ENCODE measurements at places on chromosomes 7 and 10.

GRCh38 chr10:84179059-84179710, 5.6 kb downstream of the GPR15LG start:
- DNase-seq = no peak

DNA sequence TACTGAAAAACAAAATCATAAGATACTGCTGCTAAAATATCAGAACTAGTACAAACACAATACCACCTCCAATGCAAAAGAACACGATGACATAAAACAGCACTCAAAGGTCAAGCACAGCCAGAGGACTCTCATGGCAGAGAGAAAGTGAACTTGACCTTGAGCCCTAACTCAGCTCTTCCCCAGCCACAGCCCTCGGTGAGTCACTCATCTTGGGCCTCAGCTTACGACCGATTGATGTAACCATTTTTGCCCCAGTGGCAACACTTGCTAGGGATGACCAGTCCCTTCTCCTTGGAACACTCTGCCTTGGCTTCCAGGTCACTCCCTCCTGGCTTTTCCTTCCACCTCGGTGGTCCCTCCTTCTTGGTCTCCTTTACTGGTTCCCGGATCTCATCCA, 77.8 kb downstream of the JAZF1 start:
- peak; percentile 69 for DNase-seq

DNA sequence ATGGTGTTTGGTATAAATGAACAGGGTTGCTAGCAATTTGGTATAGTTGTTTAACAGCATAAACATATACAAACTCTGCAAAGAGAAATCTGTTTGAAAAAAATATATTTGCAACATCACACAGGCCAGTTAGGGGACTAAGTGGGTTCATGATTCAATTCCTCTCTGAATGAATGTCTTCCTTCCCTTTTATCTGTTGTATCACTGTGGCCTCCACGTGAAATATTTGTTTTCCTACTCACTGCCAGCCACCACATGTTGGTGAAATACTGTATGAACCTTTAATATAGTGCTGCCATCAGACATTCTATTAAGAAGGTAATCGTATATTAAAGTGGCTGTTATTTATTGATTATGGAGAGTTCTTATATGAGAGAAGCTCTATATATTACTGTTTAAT, 157.0 kb downstream of the ARID5B start:
- DNase-seq = no peak

- DNase-seq = no peak
Observed at GRCh38 chr10:71131508-71132088, 80.8 kb upstream of the UNC5B start.

- no peak for DNase-seq
Observed at GRCh38 chr10:128008521-128009250, 101.8 kb downstream of the PTPRE start.

DNA sequence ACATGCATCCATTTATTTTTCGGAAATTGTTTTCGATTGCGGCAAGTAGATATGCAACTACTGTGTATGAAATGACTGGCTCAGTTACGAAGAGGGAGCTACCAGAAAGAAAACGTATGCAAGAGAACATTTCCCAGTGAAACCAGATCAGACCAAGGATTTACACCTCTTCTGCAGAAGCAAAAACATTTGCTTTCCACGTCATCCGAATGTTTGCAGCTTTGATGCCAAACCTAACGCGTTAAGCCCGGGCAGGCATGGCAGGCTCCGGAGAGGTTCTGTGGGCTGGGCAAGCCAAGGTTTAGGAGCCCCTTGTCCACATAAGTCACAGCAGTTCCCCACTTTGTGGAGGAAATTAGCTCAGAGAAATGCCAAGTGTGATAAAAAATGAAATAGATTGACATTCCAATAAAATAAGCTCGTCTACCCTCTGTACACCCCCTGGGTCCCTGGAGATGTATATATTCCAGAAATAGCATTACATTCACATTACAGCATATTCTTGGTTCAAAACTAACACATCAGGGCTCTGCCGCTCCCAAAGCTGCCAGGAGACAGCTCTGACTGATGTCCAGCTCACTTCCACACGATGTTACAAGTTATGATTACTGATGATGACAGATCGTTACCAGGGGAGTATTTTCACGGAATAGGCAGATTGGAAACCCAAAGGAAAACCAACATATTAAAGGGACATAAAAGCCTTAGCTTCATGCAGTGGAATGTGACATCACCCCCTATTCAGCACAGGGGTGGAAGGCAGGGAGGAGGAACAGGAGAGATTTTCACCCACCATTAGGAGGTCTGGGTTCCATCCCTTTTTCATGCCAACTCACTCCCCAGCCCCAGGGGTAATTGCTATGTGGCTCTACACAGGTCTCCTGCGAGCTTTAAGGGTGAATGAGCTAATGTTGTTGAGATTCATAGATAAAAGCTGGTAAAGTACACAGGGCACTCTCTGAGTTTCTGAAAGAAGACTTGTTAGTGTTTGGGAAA, 81.5 kb downstream of the LYZL1 start:
- DNase-seq = no peak

DNA sequence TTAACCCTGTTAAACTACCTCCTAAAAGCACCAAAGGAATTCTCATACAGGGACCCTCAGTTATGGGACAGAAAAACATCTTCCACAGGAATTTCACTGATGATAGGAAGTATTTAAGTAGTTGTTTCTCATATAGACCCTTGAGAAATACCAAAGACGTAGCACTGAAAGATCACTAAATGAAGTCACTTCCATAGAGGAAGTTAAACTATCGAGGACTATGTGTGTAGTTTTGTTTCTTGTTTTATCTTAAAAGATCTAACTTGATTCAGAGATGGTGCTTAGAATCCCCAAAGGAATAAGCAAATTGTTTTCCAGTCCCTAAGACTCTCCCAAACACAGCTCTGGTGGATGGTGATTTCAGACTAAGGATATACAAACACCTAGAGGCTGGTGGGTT, 94.8 kb upstream of the AFAP1L2 start:
- no peak for DNase-seq

- DNase-seq = no peak
Observed at GRCh38 chr10:78442836-78443550, 409.3 kb downstream of the RPS24 start.

DNA sequence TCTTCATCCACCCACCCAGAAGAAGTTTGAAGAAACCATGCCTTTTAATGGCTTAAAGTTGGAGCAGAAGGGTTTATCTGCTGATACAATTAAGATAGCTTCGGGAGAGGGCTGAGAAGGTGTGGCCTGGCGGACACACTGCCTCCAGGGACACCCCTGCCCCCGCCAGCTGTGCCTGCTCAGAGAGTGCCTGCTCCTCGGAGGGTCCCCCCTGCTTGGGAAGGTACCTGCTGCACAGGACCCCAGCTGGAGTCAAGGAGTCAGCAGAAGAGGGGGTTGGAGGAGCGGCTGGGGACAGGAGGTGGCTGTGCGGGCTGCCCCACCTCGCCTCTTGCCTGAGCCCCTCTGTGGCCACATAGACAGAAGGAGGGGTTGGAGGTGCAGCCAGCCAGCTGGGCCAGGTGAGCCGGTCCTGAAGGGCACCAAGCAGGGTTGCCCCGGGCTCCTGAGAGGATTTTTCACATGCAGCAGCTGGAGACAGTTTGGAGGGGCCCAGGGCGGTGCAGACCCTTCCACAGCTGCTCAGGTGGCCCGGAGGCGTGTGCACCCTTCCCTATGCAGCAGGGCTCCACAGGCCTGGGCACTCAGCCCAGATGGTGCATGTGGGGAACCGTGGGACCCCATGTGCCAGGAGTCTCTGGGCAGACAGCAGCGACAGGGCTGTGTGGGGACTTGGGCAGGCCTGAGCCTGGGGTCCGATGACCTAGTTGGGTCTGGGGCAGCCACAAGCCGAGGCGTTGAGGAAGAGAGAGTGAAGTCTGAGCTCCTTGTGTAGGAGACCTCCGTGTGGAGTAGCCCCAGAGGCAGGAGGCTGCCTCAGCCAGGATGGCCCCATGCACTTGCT, 118.9 kb downstream of the INPP5A start:
- no peak for DNase-seq

DNA sequence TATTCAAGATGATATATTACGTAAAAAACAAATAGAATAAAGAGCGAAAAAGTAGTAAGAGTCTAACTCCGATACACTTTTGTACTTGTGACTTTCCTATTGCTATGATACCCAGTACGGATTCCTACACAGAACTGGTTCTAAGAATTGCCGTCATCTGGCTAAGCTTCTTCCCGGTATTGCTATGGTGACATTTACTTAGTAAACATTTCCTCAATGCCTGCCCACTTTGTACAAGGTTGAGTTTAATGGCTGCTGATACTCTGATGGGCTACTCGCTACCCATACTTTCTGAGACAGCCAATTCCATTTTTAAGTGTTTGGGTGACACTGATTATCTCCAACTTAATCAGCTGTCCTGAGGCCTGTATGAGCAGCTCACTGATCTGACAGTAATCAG, 55.6 kb downstream of the OSBPL3 start:
- DNase-seq = no peak

DNA sequence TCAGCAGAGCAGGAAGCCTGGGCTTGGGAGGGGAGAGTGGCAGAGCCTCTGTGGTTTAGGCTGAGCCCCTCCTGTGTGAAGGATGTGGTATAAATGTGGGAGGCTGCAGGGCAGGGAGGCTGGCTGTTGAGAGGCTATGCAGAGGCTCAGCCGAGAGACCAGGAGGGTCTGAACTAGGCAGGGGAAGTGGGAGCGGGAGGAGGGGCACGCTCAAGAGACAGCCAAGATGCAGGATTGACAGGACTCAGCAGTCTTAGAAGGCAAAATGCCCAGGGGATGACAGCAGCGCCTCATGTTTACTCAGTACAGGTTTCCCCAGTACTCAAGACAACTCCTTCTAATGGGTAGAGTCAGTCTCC, 24.3 kb downstream of the BTBD16 start:
- DNase-seq = no peak

DNA sequence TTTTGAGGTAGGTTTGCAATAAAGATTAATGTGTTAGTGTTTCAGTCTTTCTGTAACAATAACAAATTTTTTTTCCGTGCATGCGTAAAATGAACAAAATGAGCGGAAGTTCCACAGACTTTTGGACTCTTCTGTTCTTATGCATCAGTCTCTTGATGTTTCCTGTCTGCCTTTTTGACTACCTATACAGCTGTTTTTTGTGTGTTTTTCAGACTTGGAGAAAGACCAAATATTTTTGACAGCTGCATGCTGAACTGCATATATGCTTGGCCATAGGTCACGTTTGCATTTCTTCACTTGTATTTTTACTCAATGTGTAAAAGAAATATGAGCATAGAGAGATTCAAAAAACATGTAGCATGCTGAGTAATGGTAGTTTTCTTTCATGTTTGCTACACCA, 119.3 kb downstream of the BBS9 start:
- DNase-seq = peak; percentile 22

- no peak for DNase-seq
Observed at GRCh38 chr7:51069411-51070083, 247.1 kb downstream of the COBL start.

DNA sequence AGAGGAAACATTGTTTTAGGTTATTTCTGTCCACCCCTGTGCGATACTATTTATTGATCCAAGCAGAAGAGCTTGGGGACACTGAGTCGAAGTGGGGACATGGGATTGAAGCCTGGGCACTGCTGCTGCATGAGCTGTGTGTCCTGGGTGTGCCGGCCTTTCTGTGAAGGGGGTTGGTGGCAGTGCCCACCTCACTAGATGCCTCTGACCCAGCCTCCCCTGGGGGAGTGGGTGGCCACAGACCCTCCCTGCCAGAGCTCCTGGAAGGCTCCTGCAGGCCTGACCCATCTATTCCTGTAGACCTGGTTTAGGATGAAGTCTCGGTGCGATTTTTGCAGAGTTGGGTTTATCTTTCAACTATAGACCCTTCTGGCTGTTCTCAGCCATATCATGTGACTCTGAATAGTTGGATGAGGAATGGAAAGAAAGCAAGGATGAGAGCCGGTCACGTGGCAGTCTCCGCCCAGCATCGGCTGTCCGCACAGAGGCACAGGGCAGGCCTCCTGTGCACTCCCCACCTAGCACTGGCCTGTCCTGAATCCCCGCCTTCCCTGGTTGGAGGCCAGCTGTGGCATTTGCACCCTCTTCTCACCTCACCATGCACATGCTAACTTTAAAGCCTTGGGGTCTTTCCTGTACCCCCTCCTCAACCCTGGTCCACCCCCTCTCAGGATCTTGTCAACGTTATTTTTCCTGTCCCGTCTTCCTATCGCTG, 17.6 kb upstream of the SH2D4B start:
- DNase-seq = no peak

DNA sequence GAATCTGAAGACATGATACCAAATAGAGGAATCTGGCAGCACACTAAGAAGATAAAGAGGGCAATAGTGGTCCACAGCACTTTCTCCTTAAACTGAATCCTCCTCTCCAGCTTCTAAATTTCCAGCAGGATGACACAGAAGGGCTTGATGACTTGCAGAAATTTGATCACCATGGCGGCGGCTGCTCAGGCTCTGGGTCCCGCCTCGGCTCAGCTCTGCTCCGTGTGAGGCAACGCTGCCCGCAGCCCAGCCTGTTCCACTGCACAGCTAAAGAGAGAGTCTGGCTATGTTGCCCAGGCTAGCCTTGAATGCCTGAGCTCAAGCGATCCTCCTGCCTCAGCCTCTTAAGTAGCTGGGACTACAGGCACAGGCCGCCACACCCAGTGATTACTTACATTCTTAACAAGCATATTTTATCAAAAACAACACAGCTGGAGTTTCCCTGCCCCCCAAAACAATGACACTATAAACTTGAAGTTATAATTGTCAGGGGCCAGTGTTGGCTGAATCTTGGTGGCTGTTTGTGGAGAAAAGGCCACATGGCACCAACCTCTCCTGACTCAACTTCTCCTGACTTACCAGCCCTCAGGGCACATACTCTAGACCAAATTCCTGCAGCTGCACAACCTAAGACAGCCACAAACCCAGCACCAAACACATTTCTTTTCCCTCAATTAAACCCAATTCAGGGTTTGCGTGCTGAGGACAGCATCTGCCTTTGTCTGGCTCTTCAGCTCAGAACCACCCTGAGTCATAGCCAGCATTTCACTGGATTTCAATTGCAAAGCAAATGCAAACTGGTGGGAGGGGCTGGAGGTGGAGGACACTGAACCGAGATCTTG, 11.6 kb upstream of the TNPO3 start:
- peak; percentile 38 for DNase-seq

GRCh38 chr10:95196046-95196445, 2.0 kb downstream of the ACSM6 start:
- DNase-seq = no peak

- DNase-seq = peak; percentile 17
Observed at GRCh38 chr10:61623161-61623560, 39.6 kb upstream of the CABCOCO1 start.
